Ovary (tissue), 10 donors: ENCODE measurements at places on chromosomes 5 and 9.

- no peaks in the 10 kb centered on the region for H3K4me1 ChIP-seq
- H3K4me3 ChIP-seq: no peak overlapping the region
- no peaks in the 10 kb centered on the region for H3K36me3 ChIP-seq
- DNase-seq: no peak
- no peak overlapping the region for H3K27ac ChIP-seq
- no peaks in the 10 kb centered on the region for H3K27me3 ChIP-seq
These were observed 21.1 kb upstream of the LVRN start for GRCh38 chr5:115941051-115941675.

GRCh38 chr5:117473165-117473564, 898.5 kb upstream of the SEMA6A start:
- no peaks in the 10 kb centered on the region for H3K36me3 ChIP-seq
- no peaks in the 10 kb centered on the region for H3K4me1 ChIP-seq
- no peak for DNase-seq
- no peaks in the 10 kb centered on the region for H3K27me3 ChIP-seq
- no peak overlapping the region for H3K4me3 ChIP-seq

DNA sequence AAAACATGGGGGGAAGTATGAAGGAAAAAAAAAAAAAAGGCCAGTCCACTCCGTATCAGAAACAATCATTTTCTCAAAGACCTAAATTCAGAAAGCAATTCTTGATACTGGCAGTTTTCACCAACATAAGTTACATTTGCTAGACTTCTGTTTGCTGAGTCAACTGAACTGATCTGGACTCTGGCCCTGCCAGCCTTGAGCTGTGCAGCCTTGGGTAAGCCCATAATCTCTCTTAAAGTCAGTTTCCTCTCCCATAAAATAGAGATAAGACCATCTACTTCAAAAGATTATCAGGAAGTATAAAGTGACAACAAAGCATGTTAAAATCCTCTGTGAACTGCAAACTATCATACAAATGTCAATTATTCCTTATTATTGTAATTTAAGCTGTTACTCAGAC, 106.8 kb downstream of the MAPKAP1 start:
- no peak overlapping the region for H3K4me3 ChIP-seq
- H3K4me1 ChIP-seq: peaks cover 1% of the 10 kb centered on the region
- no peaks in the 10 kb centered on the region for H3K27me3 ChIP-seq
- no peaks in the 10 kb centered on the region for H3K36me3 ChIP-seq
- no peak overlapping the region for H3K27ac ChIP-seq
- no peak for DNase-seq

GRCh38 chr9:114000063-114000454, 78.0 kb downstream of the AMBP start:
- peaks cover 6% of the 10 kb centered on the region for H3K4me1 ChIP-seq
- no peaks in the 10 kb centered on the region for H3K27me3 ChIP-seq
- H3K27ac ChIP-seq: no peak overlapping the region
- DNase-seq: no peak
- H3K36me3 ChIP-seq: no peaks in the 10 kb centered on the region
- H3K4me3 ChIP-seq: no peak overlapping the region

GRCh38 chr9:91517801-91518200, 94.2 kb upstream of the NFIL3 start:
- no peak overlapping the region for H3K27ac ChIP-seq
- no peaks in the 10 kb centered on the region for H3K27me3 ChIP-seq
- H3K36me3 ChIP-seq: no peaks in the 10 kb centered on the region
- DNase-seq: no peak
- no peak overlapping the region for H3K4me3 ChIP-seq

- no peaks in the 10 kb centered on the region for H3K4me1 ChIP-seq
- no peaks in the 10 kb centered on the region for H3K27me3 ChIP-seq
- DNase-seq: no peak
- no peak overlapping the region for H3K4me3 ChIP-seq
- H3K27ac ChIP-seq: no peak overlapping the region
- H3K36me3 ChIP-seq: no peaks in the 10 kb centered on the region
These were observed 72.4 kb downstream of the PARP8 start for GRCh38 chr5:50738864-50739263.

DNA sequence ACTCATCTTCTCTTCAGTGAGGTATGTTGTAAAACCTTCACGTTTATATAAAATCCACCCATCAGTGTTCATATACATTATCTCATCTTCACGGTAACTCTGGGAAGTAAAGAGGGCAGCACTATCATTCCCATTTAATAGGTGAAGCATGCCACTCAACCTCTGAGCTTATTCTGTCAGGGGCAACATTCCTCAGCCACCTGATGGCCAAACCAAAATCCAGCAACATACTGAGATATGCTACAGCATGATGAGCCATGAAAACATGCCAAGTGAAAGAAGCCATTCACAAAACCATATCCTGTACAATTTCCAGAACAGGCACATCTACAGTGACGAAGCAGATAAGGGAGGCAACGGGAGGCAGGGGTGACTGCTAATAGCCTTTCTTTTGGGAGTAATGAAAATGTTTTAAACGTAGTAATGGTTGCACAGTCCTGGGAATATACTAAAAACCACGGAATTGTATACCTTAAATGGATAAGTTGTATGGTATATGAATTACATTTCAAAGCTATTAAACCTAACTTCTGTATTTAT, 167.4 kb downstream of the TSSK1B start:
- DNase-seq: no peak
- no peaks in the 10 kb centered on the region for H3K36me3 ChIP-seq
- no peaks in the 10 kb centered on the region for H3K27me3 ChIP-seq
- H3K4me1 ChIP-seq: peaks cover 26% of the 10 kb centered on the region
- no peak overlapping the region for H3K4me3 ChIP-seq

DNA sequence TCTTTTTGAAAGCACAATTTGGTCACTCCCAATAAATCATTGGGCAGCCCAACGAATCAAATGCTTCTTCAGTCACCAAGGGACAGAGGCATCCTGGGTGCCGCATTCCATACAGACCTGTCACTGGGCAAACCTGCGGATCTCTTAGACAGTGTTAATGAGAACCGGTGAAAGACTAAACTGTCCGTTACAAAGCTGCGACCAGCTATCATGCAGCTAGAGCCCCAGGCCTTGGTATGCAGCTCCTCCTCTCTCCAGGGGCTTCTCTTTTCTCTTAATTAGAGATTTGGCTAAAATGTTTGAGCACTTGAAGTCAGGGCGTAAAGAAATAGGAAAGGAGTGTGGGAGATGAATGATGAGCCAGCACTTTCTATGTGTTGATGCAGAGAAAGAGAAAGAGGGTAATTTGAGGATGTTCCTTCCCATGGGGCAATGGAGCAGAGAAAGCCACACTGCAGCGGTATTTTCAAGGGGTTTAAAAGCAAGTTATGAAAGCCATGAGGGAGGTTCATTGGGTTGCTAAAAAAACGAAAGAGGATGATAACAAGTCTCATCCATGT, 175.3 kb downstream of the RFK start:
- H3K27me3 ChIP-seq: no peaks in the 10 kb centered on the region
- H3K4me1 ChIP-seq: no peaks in the 10 kb centered on the region
- no peak for DNase-seq
- H3K36me3 ChIP-seq: no peaks in the 10 kb centered on the region

DNA sequence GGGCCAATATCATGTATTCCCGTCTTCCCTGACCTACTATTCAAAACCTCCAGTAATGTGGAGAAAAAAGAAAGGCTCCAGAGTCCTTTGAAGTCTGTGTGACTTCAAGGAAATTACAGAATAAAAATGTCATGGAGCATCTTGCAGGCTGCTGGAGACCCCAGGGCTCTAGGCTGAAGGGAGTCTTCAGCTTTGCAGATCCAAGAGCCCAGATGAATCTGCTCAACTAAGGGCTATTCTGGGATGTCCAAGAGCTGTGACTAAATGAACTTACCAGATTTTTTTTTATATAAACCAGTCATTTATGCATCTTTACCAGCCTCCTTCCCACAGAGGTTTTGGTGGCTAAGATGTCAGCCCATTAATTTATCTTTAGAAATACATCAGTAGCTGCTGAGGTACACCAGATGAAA, 167.3 kb downstream of the MUSK start:
- H3K27me3 ChIP-seq: no peaks in the 10 kb centered on the region
- H3K27ac ChIP-seq: no peak overlapping the region
- no peak overlapping the region for H3K4me3 ChIP-seq

GRCh38 chr9:100474082-100474923, 1.4 kb downstream of the TMEFF1 start:
- H3K27me3 ChIP-seq: no peaks in the 10 kb centered on the region
- H3K4me1 ChIP-seq: peaks cover 5% of the 10 kb centered on the region
- H3K4me3 ChIP-seq: peak overlapping the region; percentile 55
- H3K36me3 ChIP-seq: no peaks in the 10 kb centered on the region

- H3K4me3 ChIP-seq: peak within 1 kb of the TSS; percentile 46
- peaks cover 15% of the 10 kb centered on the region for H3K4me1 ChIP-seq
- peak within 1 kb of the TSS; percentile 72 for H3K27ac ChIP-seq
- no peaks in the 10 kb centered on the region for H3K36me3 ChIP-seq
These were observed at the start of gene NSMF for GRCh38 chr9:137459152-137459600. TSS of gene NSMF (minus strand) at chr9:137459334. CDS start at chr9:137459102, 232 bp downstream.

GRCh38 chr9:93963969-93964368, 8.8 kb upstream of the BARX1 start:
- no peak for DNase-seq
- H3K27me3 ChIP-seq: no peaks in the 10 kb centered on the region
- H3K27ac ChIP-seq: no peak overlapping the region
- peaks cover 3% of the 10 kb centered on the region for H3K4me1 ChIP-seq
- no peaks in the 10 kb centered on the region for H3K36me3 ChIP-seq

- H3K4me3 ChIP-seq: no peak overlapping the region
- no peaks in the 10 kb centered on the region for H3K27me3 ChIP-seq
- DNase-seq: no peak
These were observed 26.6 kb downstream of the SKP2 start for GRCh38 chr5:36178524-36178890.

DNA sequence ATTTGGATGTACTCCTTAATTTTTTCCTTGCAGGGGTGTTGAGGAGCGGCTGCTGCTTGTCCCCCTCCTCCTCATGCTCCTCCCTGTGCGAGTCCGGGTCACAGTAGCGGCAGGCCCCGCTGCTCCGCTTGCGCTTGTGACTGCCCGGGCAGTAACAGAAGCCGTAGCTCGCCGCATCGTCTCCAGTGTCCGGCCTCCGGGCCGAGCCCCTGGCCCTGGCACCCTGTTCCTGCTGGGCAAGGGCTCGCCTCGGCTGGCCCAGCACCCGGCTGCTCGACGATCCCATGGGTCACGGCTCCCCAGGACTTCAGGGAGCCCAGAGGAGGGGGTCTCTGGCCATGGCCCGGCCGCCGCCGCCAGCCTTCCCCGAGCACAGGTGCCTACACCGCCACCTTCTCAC, at the start of gene GMCL2:
Gene GMCL2, minus strand, starts transcription at position 358 of the 400 bp plus-strand sequence. Its CDS starts 72 bp downstream, at position 286.
- H3K36me3 ChIP-seq: no peaks in the 10 kb centered on the region
- no peaks in the 10 kb centered on the region for H3K27me3 ChIP-seq
- H3K27ac ChIP-seq: no peak within 1 kb of the TSS

DNA sequence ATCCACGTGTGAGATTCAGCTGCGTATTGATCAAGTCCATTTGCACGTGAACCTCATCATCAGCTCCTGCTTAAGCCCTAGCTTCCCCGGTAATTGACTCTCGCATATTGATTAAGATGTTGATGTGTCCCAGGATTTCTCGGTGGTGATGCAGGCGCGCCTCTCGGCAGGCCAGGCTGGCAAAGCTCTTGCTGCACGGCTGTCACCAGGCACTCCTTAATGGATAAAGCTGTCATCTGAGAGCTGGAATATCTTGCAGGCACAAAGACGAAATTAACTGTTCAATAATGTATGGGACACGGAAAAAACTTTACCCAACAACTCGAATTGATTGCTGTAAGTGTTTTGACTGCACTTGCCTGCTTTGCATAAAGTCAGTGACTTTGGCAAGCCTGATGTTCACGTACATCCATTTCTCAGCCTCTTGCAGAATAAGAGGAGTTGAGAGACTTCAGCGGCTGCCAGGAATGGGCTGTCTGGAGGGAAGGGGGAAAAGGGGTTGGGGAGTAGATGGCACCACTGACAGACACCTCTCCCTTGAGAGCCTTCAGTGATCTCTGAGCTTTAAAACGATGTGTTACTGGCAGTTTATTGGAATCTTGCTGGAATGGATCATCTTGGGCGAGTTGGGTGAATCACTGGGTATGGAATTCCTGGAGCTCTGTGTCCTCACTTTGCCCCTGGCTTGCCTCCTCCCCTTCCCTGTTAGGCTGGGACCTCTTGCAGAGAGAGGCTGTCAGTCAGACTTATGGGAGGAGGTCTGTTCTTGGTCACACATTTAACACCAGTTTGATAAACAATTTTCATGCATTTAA, 650.3 kb downstream of the CCDC171 start:
- no peaks in the 10 kb centered on the region for H3K27me3 ChIP-seq
- H3K4me1 ChIP-seq: no peaks in the 10 kb centered on the region
- no peak overlapping the region for H3K4me3 ChIP-seq
- H3K27ac ChIP-seq: no peak overlapping the region
- H3K36me3 ChIP-seq: no peaks in the 10 kb centered on the region

DNA sequence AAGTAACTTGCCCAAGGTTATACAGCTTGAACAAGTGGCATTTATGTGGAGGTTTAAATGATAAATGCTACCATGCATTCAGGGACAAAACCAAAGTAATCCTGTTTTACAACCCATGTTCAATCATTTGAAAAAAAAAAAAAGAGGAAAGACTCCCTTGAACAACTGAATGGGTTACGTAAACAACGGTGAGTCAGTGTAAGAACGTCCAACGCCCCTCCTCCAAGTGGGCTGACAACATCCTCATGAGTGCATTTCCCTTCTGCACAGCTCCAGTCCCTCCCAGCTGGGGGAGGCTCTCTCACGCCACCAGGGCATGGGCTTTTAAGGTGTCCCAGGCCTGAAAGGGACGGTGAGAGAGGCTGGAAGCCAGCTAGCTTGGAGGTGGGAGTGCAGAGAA, 90.0 kb downstream of the PRRT1B start:
- no peaks in the 10 kb centered on the region for H3K27me3 ChIP-seq
- H3K4me1 ChIP-seq: peaks cover 5% of the 10 kb centered on the region
- H3K4me3 ChIP-seq: no peak overlapping the region
- DNase-seq: peak; percentile 75

GRCh38 chr9:133677126-133678010, 41.2 kb downstream of the DBH start:
- no peak overlapping the region for H3K4me3 ChIP-seq
- no peaks in the 10 kb centered on the region for H3K27me3 ChIP-seq
- no peak for DNase-seq

DNA sequence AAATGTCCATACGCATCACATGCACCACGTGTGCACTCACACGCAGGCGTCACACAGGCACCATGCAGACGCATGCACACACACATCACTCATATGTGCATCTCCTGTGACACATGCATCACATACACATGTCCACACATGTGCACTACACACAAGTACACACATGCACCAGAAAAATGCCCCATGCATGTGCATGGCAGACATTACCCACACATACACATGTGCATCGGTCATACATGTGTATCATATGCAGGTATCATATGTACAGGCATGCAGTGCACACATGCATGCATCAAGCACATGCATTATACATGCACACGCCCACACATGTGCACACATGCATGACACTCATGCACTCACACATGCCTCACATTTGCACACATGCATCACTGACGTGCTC, 26.1 kb downstream of the ADAMTS2 start:
- no peaks in the 10 kb centered on the region for H3K27me3 ChIP-seq
- DNase-seq: no peak
- H3K4me3 ChIP-seq: no peak overlapping the region
- no peaks in the 10 kb centered on the region for H3K36me3 ChIP-seq
- H3K27ac ChIP-seq: no peak overlapping the region
